GDM1 (cell line): ENCODE measurements at places on chromosomes 3 and 15.

GRCh38 chr15:74502301-74502700 is 38.7 kb upstream of the ARID3B start:
- DNase-seq = no peak

- no peak for DNase-seq
Measured at GRCh38 chr15:92779874-92780273, 120.2 kb upstream of the CHD2 start.

DNA sequence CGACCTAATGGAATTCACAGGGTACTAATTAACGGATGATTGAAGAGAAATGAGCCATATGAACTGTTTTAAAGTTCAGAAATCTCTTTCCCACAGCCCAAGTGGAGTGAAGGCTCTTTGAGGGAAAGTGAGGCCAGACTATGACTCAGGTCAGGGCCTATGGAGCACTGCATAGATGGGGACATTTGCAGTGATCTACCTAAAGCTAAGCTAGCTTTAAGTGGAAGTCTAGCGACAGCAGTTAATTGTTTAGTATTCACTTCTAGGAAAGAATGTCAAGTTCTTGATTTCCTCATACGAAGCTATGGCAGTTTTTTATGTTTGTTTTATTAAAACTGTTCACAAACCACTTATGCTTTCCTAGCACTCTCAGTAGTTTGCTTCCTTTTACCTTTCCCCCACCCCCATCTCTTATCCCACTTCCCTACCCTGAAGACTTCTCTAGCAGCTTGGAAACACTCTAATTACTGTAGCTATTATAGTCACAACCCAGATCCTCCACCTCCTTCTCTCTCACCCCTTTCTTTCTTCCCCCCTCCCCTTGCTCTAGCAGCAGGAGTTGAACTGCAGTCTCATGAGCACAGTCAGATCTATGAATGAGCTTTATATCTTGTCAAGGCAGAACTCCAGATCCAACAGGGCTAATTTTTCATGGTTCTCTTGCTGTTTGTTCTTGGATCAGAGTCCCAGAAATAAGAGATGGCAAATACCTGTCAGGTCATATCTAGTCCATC is 6.2 kb downstream of the ZNF609 start:
- DNase-seq = no peak

- no peak for DNase-seq
Measured at GRCh38 chr3:194269610-194270145, 81.5 kb downstream of the CPN2 start.

DNA sequence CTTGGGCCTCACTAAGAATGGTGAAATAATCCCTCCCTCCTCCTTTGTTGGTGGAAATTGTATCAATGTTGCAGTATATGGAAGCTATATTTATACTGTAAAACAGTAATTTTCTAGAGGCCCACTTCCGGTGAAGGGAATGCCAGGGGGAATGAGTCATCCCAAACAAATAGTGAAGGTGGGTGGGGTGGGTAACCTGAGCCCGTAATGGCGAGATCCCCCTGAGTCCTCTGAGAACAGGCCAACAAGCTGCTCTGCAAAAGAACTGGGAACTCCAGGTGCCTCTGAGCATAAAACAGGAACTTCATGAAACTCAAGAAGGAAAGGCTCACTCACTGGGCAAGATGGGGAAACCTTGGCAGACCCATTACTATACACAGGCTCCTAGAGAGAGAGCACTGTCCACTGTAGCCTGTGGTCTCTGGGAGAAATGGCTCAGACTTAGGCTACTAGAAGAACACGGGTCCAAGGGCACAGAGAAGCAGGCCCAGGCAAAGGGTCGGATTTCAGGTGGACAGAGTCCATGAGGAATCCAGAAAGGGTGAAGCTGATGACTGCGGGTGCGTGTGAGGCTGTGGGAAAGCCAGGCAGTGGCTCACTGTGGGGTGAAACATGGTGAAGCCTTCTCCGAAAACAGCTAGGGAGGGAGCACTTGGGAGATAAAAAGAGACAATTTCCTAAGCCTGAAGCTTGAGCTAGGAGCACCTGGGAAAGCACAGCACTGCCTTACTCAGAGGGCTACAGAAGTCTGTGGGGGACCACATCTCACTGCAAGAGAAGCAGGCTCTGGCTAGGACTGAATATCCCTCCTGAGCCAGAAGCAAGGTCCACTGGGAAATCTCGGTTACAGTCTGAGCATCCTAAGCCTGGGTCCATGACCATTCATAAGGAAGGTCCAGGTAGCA is 19.8 kb downstream of the LARP6 start:
- DNase-seq = no peak

GRCh38 chr3:72299321-72299802 is 514.4 kb upstream of the PROK2 start:
- no peak for DNase-seq

GRCh38 chr3:133413161-133414020 is 13.5 kb downstream of the BFSP2 start:
- DNase-seq = no peak

DNA sequence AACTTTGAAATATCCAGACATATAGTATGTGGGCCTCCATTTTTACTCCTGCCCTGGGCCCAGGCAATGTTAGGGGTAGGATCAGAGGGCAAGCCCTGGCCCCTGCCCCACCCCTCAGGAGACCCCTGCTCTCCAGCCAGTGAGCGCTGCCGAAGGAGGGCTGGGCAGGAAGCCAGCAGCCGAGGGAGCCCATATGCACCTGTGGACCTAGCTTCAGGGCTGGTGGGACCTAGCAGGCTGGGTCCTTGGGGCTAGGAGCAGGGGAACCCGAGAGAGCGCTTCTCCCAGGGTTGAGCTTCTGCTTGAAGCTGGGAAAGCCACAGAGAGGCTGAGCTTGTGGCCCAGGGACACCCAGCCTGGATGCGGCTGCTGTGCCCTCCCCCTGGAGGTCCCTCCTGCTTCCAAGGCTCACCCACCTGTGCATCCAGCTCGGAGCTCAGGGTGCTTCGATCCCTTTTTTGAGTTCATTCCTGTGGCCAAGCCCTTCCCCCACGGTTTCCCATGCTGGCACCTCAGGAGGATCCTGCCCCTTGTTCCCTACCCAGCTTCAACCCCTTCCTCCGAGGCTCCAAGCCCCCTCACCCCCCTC is 21.0 kb upstream of the CYP11A1 start:
- DNase-seq = no peak

DNA sequence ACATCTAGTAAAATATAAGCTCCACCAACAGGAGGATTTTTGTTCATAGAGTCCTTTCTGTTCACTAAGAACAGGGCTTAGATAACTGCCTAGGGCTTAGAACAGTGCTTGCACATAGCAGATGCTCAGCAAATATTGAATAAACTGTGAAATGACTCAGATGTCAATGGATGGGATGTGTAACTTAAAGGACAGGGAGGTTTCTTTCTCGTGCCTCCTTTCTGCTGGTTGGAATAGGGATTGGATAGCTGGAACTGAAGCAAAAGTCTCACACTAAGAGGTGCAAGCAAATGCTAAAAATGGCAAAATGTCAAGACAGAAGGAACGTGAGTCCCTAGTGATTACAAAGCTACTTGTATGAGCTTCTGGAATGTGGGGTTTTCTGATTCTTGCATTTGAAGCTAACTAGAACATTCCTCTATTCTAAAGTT is 392.8 kb upstream of the WNT5A start:
- no peak for DNase-seq

DNA sequence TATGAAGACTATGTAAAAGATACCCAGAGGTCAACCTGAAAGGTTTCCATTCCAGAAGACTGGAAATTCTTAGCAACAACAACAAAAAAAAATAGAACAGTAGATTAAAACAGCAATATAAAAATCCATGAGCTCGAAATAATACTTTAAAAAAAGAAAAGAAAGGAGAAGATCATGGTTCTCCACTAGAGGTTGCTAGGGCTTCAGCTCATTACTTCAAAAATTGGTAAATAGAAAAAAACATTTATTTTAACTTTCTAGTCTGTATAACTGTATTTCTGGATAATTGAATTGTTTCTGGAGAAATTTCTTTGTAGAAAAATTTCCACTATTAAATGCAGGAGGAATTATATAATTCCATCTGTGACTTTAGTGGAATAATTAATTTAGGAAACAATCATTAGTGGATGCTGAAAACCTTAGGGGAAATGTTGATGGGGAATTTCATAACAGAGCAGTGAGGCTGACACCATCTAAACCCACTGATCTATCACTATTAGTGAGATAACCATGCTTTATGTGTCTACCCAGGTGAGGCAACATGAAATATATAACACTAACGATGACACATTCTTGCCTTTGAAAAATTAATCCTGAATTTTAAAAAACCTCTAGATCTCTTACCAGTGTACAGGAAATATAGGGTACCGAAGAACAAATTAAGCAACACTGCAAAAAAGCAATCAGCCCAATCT is 62.5 kb upstream of the SNRK start:
- no peak for DNase-seq

GRCh38 chr3:45704301-45704943 is 15.2 kb downstream of the SACM1L start:
- no peak for DNase-seq

- peak; percentile 94 for DNase-seq
Measured at GRCh38 chr3:153161714-153162512, at the start of gene RAP2B. TSS of gene RAP2B (plus strand) at chr3:153162226. CDS start at chr3:153162694, 468 bp downstream.

GRCh38 chr3:90036939-90037469 is 929.6 kb downstream of the EPHA3 start:
- DNase-seq = no peak

GRCh38 chr3:129469026-129469425 is 29.0 kb downstream of the IFT122 start:
- no peak for DNase-seq

DNA sequence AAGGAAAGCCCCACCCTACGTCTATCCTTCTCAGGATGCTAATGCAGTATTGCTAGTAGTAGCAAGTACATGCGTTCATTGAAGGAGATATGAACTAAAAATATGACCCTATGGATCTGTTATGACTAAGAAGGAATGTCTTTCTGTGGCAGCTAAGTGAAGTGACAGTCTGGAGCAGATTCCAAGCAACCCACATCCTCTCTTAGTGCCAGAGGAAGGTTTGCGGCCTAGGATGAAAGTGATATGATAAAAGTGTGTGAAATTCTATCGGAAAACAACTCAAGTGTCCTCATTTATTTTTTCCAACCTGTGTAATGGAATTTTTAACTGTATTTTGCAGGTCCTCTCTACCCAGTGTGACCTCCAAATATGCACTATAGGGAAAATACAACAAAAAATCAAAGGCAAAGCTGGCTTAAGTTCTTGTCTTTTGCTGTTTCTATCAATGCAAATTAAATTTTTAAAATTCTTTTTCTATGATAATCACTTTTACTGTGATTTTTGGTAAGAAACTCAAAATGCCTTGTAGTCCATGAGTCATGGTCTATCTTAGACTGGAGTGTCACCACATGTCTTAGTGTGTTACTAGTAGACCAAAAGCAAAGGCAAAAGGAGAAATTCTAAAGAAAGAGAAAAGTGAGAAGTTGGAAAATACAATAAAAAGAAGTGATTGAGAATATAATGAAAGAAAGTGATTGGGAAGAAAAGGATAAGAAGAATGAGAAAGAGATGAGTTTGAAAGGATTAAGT is 161.2 kb upstream of the TMCO5A start:
- DNase-seq = no peak

DNA sequence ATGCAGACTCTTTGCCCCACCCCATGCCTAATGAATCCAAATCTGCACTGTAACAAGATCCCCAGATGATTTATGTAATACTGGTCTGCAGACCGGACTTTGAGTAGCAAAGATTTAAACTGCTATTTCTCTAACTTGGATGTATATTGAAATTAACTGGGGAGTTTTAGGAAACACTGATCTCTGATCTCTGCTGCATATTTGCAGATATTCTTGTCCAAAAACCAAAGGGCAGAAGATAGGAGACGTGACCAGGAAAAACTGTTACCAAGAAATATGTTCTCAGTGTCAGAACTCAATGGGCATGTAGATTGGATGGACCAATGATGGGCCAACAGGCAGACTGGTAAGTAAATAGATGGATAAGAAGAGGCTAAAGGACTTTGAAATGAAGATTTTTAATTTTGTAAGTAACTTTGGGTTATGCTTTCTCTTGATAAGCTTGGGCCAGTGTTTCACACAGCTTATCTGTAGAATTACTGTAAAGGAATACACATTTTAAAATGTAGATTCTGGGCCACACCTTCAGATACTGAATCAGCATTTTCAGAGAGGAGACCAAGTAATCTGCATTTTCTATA is 64.5 kb upstream of the TP63 start:
- DNase-seq = no peak

DNA sequence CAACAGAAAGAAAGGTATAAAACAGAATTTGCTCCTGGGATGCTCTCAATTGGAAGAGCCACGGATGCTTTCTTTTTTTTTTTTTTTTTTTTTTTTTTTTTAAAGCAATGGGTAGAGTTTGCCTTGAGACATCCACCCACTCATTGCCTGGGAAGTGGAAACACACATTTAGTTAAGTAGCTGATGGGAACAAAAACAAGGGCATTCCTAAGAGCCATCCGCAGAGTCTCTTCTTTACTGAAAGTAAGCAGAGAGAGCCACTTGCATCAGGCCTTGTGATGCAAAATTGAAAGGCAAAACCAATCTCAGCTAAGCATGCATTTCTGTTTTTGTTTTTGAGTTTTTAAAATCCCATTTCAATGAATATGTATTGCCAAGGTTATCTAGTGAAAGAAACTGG is 787.9 kb upstream of the LMCD1 start:
- DNase-seq = no peak

DNA sequence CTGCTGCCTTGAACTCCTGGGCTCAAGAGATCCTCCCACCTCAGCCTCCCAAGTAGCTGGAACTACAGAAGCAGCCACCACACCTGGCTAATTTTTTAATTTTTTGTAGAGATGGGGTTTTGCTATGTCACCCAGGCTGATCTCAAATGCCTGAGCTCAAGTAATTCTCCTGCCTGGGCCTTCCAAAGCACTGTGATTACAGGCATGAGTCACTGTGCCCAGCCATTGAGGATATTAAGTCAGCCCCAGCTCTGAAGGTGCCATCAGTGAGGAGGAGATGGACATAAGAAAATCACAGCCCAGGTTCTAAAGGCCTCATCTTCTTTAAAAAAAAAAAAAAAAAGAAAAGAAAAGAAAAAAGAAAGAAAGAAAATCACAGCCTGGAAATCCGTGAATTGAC is 26.6 kb upstream of the PSTPIP1 start:
- no peak for DNase-seq

DNA sequence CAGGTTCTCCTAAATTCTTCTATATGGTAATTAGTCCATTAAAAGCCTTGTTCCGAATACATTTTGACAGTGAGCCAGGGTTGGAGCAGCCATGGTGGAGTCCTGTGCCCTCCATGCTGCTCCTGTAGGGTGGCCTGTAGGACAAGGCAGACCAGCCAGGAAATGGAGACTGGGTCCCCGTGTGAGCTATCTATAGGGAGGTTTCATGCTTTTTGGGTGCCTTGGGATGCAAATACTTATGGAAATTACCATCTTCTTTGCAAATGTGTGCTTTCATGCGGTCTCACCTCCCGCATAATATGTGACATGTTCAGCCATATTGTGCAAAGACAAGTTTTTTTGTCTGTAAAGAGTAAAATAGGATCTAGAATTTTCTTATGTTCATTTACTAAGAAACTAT is 58.0 kb upstream of the FURIN start:
- DNase-seq = no peak
